ENCODE measurements at places on chromosomes 12 and 14.

- no peak for DNase-seq
These were observed 74.3 kb downstream of the SRGAP1 start for GRCh38 chr12:63918800-63919300.

GRCh38 chr12:132619386-132620112, 973 bp downstream of the P2RX2 start:
- no peak for DNase-seq

DNA sequence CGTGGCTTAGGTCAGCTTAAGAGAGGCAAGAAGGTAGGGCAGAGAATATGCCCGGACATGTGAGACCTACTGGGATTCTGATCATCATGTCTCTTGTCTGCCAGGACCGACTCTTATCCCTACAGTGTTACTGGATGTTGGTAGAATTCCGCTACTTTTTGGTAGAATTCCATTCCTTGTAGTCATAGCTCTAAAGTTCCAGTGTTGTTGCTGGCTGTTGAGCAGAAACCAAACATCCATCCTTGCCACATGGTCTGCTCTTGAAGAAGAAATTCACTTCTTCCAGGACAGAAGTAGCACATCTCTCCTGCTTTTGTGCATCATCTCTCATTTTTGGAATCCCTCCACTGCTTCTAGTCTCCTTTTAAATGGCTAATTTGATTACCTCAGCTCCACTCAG, 453.7 kb downstream of the RPL10L start:
- no peak for DNase-seq

GRCh38 chr14:56630707-56631106, 51.1 kb downstream of the TMEM260 start:
- no peak for DNase-seq

- no peak for DNase-seq
These were observed 290.5 kb downstream of the TMEM132D start for GRCh38 chr12:129613314-129613713.

- DNase-seq, result no peak
These were observed 170.6 kb downstream of the RIMBP2 start for GRCh38 chr12:130545475-130545874.

GRCh38 chr12:104155711-104156555, 17.9 kb upstream of the NFYB start:
- DNase-seq, result no peak

DNA sequence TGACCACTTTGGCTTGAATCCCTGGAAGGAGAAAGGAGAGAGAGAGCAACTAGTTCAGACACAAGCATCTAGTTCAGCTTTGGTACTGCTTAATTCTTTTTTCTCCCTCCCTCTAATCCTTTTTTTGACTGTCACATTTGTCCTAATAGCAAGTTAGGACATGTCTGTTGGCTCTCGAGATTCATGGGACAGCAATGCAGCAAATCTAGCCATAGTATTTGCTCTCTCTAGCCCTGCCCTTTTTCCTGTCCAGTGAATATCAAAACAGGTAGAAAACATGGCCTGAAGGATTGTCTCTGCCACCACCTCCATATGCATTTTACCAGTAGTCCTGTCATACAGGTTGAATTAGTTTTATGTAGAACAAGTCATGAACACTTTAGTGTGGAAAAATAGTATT, 116.4 kb downstream of the PTPRB start:
- DNase-seq, result no peak
